ENCODE measurements at places on chromosomes 12 and 14.

DNA sequence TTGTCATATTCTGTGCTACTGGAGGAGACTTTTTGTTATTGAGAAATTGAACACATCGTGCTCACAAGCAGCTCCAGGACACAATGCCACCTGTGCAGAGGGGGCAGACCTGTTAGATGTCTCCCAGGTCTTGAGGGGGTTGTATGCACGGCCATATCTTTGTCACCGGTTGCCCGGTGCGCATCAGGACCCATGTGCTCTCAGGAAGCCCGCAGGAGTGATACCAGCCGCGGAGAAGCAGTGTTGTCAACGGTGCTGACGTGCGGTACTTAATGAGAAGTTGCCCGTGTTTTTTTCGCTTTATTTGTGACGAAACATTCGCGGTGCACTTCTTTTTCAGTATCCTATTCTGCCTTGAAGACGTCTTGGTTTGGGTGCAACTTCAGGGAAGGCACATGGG is 128.2 kb upstream of the RTL1 start:
- no peak for DNase-seq

DNA sequence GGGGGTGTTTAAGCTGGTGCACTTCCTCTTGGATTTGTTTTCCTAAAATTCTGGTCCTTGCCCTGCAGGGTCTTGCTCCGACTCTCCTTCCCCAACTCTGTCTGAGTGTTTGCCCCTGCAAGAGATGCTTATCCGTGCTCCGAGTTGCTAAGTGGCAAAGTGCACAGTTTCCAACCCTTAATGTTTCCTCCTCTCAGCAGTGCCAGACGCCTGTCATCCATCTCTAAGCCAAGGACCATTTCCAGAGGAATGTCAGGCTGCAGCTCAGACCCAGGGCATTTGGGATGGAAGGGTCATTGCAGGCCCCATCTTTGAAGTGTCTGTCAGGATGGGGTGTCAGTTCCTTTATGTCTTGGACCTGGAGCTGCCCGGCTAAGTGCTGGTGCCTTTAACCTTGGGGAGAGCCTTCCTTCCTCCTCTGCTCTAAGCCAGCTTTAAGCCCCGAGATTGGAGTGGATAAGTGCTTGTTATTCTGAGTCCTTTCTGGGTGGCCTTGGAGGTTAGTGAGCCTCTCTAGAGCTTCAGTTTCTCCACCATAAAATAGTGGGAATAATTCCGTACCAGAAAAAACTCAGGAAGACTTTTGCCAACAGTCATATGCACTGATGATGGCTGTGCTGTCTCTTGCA is 15.0 kb downstream of the WNT5B start:
- no peak for DNase-seq

GRCh38 chr14:68374682-68375081 is 418.2 kb downstream of the ZFP36L1 start:
- no peak for DNase-seq

- DNase-seq, result no peak
These were observed 30.1 kb upstream of the CLEC14A start for GRCh38 chr14:38285962-38286361.

DNA sequence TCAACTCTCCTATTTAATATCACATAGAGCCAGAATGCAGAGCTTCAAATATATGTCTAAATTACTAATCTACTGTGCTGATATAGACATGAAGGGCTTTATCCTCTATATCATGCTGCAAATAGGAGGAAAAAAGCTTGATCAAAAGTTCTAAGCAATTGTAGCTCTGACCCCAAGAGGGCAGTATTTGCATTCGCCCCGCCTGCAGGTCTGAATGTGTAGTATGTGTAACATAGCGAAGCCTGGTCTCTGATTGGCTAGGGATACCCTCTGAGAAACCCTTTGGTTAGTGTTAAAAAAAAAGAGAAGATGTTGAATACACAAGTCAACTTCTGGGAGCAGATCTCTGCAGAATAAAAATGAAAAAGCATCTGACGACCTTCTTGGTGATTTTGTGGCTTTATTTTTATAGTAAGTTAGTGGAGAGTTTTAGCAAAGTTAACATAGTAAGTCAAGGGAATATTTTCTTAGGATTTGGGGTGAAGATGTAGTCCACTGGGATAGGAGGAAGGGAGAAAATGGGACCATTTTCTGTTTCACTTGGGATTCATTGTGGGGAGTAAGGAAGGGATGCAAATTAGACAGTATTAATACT is 151.6 kb upstream of the OR4E1 start:
- no peak for DNase-seq

DNA sequence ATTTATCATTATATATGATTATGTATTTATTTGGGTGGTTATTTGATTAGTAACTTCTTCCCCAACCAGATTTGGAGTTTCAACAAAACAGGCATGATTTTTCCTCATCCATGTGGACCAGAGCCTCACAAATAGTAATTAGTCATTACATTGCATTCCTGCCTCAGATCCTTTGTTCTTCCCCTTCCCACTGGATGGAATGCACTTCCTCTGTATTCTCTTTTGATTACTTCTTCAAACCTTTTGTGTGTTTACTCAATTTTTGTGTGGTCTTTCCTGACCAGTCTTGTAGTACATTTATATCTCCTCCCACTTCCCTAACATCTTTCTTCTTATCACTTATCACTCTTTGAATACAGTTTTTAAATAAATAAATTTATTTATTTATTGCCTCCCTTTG is 15.5 kb downstream of the SYT1 start:
- peak; percentile 6 for DNase-seq

GRCh38 chr12:7879246-7879645 is 6.5 kb upstream of the SLC2A14 start:
- DNase-seq, result no peak

GRCh38 chr14:61454545-61454944 is 133.2 kb downstream of the PRKCH start:
- DNase-seq, result no peak

DNA sequence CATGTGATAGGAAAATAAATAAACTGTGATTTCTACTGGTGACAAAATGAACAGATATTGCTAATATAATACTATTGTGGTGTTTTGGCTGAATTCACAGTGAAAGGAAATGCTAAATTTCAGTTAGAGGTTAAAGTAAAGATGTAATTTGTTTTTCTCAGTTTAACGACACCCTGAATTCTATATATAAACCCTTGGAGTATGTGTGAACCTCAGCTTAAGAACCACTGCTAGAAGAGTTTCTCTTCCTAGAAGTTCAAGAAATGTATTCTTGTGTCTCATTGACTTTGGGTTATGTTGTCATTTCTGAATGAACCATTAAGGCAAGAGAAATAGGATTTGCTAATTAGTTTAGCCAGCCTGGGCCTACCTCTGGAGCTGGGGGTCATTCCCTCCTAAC is 8.2 kb downstream of the FBXO34 start:
- no peak for DNase-seq

DNA sequence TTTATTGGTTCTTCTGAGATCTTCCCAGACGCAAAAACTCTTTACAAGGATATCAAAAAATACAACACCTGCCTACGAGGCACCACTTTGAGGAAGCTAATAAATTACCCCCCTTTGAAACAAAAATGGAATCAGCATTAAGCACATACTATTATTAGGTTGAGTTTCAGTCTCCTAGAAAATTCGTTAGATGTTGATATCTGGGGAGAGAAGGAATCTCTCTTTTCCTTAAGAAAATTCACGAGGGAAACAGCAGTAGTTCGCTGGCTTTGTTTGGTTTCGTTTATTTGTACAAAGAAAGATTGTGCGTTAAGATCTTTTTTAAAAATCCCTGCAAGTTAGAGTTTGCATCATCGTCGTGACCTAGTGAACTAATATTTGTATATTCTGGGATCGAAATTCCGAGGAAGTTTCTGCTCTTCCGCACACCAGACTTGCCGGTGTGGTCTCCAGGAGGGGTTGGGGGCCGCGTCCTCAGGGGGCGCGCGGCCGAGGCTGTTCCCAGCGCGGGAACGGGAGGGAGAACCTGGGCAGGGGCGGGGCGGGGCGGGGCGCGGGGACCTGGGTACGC is 12.1 kb downstream of the NKX2-1 start:
- DNase-seq, result no peak

- no peak for DNase-seq
These were observed 26.1 kb downstream of the TPCN1 start for GRCh38 chr12:113247123-113248050.

- DNase-seq, result no peak
These were observed 84.8 kb downstream of the PEBP1 start for GRCh38 chr12:118220702-118221101.

DNA sequence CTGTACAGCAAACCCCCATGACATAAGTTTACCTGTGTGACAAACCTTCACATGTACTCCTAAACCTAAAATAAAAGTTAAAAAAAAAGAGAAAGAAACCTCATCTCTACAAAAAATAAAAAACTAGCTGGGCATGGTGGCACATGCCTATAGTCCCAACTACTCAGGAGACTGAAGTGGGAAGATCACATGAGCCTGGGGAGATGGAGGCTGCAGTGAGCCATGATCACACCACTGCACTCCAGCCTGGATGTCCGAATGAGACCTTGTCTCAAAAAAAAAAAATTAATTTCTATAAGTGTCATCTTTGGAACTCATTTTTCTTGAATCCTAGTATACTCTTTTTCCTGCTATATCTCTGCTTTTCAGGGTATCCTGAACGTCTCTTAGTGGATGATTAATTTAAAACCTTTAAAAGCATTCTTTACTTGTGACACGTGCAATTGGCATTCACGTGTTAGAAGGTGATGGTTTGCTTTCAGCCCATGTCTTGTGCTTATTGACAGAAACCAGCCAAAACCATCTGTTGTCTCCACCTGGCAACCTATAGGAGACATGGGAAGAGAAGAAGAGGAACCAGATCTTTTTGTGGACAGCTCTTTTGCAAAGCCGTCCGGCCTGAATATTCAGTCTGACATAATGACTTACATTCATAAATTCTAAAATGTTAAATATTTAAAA is 30.6 kb upstream of the PPFIBP1 start:
- no peak for DNase-seq

DNA sequence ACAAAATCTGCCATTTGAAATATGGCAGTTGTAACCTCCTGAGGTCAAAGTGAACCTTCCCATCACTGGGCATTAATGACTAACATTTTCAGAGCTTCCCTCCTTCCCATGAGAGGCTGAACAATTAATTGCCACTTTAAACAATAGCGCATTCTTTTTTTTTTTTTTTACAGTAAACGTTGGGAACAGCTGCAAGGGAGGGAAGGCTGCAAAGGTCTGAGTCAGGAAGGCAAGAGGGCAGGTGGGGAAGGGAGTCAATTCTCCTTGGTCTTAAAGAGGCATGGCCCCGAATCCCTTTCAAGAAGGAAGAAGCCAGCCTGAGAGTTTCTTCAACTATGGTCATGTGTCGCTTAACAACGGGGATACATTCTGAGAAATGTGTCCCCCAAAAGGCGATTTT is 41.0 kb upstream of the PLEKHG3 start:
- no peak for DNase-seq

- peak; percentile 7 for DNase-seq
These were observed 327.6 kb downstream of the CCER1 start for GRCh38 chr12:90627180-90627896.

GRCh38 chr12:81329085-81329484 is 251.2 kb downstream of the ACSS3 start:
- DNase-seq, result peak; percentile 10

GRCh38 chr12:8692573-8692972 is 5.2 kb upstream of the RIMKLB start:
- DNase-seq, result peak; percentile 37

GRCh38 chr12:84637926-84638325 is 274.7 kb downstream of the SLC6A15 start:
- peak; percentile 26 for DNase-seq

- peak; percentile 67 for DNase-seq
These were observed 39.9 kb downstream of the RIN3 start for GRCh38 chr14:92553438-92553837.

- DNase-seq, result no peak
These were observed 186.7 kb downstream of the PLCZ1 start for GRCh38 chr12:18551106-18551505.

GRCh38 chr12:57611827-57612710 is 834 bp downstream of the ARHGEF25 start:
- no peak for DNase-seq

DNA sequence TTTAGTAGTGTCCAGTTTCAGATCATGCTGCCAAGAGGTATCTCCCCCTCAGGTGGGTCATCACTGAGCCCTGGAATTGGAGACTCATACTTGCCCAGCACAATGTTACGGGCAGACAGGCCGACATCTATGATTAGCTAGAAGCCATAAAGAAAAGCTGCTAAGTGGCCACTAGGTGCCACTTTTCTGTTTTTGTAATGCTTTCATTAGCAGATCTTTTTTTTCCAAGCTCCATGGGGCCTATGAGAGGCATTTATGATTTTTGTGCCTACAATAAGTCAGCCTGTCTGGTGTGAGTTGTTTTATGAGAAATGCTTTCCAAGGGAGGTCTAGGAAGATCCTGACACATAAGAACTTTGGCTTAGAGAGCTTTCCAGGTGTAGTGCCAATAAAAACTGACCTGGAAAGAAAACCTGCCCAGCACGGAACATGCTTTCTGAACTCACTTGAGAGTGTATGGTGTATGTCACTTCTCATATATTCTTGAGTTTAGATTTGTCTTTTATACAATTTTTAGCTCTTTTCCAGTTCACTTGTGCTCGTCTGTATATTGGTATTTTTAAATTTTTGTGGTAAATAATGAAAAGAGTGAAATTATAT is 21.8 kb upstream of the SMCO2 start:
- peak; percentile 76 for DNase-seq

DNA sequence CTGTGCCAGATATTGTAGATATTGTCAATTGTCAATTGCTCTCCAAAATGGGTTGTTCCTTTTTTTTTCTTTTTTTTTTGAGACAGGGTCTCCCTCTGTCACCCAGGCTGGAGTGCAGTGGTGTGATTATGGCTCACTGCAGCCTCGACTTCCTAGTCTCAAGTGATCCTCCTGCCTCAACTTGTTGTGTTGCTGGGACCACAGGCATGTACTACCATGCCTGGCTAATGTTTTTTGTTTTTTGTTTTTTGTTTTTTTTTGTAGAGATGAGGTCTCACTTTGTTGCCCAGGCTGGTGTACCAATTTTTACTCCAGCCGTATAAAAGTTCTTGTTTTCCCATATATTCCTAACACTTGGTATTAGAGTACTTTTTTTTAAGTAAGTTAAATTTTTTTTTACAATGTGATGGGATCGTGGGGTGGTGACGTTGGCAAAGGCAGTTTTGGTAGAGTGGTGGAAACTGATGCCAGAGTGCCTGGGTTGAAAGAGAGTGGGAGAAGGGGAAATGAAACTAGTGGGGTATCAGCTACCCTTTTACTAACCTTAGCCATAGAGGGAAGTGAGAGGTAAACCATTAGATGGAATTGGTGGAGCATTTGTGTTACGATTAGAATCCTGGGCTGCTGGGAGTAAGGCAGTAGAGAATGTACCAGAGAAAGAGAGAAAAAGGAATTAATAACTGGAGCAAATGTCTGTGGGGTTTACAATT is 33.0 kb upstream of the CFAP54 start:
- DNase-seq, result no peak

DNA sequence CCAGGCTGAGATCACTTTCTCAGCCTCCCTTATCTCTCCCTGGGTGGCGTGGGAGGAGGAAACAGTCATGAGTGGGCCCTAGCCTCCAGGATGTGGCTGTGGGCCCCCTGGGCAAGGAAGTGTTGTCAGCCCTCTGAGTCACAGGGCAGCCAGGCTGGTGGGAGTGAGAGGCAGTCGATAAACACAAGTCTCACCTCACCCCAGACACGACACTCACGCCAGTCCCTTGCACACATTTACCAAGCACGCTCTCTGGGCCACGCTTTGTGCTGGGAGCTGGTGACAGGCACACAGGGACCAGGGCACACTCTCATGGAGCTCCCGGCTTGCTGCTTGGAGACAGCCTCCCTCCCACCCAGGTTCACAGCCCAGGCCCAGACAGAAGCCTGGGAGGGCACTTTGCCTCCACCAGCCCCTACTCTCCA is 1.9 kb upstream of the KRT79 start:
- peak; percentile 75 for DNase-seq

GRCh38 chr14:24993631-24994030 is 56.3 kb downstream of the STXBP6 start:
- no peak for DNase-seq
